ENCODE measurements at places on chromosomes 2 and 18.
A peak's percentile ranks its signal among the peaks of the same experiment; 100 is the strongest.

- peak; percentile 14 for DNase-seq
These were observed at the start of gene EDAR for GRCh38 chr2:108988796-108989713. EDAR (minus strand) TSS chr2:108989220; CDS start chr2:108931014, 58,206 bp downstream.

DNA sequence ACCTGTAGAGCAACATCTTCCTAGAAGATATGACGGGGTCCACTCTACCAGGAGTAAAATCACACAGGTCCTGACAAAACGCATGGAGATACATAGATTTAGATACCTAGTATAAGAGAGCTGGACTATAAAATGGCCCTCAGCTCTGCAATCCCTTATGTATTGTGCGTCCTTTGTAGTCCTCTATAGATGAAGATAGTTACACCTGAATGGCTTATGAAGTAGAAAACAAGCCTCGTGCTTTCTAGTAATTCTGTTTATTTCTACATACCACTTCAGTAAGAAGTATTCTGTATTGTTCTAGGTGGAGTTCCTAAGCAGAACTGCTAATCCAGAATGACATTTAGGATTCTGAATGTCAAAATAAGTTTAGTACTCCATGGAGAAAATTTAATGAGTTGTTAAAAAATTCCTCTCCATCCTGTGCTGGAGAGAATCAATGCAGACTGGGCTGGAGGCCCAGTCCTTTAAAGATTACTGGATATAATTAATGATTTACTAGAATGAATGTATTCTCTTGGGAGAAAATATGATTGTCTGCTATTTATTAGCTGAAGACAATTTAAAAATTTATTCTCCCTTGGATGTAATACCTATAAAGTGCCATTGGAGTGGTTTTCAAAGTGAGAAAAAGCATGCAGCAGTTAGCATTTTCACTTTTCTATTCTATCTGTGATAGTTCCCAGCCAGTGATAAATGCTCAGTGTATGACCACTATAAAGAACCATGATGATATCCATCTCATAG, 147.3 kb upstream of the UNC80 start:
- DNase-seq = no peak

DNA sequence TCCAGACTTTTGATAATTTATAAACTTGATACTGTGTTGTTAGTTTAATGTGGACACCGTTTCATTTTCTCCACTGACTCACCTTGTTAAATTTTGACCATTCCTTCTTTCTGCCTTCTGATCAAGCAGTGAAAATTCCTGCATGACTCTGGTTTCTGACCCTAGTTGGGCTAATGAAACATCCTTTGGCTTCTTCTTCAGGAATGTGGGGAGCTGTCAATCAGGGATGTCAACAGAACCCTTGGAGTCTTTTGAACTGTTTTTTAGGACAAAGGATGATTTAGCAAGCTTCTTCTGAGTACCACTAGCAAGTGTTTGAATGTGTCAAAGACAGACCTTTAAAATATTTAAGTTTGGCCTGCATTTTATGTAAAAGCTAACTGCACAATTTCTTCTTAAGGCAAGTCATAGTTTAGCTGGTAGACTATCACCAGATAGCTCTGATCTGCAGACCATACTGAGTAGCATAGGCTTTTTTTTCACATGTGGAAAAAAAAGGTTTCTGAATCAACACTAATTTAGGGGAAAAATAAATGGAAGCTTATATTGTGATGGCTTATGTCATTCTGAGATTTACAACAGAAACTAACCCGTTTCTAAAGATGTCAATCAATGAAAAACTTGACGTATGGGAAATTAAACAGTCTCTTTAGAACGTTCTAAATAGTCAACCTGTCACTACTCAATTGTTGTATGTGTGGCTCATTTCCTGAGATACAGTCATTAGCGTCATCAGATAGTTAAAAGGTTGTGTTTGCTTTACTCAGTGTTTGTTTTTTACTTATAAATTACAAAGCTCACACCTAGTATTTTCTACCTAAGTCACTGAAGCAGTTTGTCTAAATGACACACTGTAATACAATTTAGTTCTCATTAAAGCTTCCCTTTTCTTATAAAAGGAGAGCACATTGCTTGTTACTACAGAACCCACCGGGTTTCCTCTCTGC, 311.4 kb downstream of the PTPRM start:
- DNase-seq = no peak

- no peak for DNase-seq
These were observed 50.9 kb downstream of the TNP1 start for GRCh38 chr2:216808805-216809425.

- no peak for DNase-seq
These were observed 39.9 kb downstream of the KIF1A start for GRCh38 chr2:240780023-240780700.

- DNase-seq = peak; percentile 19
These were observed 416.2 kb upstream of the LYPD1 start for GRCh38 chr2:133086176-133086575.

DNA sequence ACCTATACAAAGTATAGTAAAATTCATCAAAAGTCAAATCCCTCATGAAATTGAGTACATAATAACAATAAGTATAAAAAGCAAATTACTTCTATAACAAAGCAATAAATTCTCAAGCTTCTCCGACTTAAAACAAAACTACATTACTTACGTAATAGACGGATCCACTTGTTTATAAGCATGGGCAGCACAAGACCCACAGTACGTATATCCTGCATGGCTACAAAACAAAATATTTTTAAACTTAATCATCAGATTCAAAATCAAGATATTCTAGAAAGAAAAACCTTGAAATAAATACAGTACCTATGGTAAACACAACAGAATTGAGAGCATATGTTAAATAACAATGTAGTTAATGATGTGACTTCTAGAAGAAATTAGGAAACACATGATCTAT, 78.9 kb downstream of the MEMO1 start:
- DNase-seq = no peak

Data from RPMI7951 (cell line).